EH (cell line): ENCODE measurements at places on chromosomes 1 and 21.

DNA sequence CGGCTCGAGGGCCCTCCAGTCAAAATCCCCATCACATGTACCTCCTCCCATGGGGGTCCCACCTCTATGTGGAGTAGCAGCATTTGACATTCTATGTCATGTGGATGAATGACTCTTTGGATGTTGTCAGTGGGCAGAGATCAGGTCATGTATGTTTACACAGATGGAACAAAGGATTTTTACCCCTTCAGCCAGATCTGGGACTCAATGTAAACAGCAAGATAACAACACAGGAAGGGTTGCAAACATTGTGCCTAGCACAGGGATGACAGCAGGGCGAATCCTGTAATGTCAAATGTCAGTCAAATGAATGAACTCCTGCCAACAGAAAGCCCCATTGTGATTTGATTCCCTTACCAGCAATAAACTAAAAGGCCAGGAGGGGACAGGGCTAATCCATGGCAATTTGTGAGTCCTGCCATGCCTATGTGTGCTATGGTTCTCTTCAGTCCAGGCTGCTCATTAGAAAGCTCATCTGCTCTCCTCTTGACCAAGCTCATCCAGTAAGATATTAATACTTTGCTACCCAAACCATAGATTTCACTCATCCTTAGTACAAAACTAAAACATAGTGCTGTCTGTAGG, 60.3 kb downstream of the PGBD5 start:
- no peak for DNase-seq

- no peak for DNase-seq
Observed at GRCh38 chr1:20345419-20345818, 54.7 kb downstream of the VWA5B1 start.

- no peak for DNase-seq
Observed at GRCh38 chr1:27755865-27756264, 17.2 kb upstream of the STX12 start.

DNA sequence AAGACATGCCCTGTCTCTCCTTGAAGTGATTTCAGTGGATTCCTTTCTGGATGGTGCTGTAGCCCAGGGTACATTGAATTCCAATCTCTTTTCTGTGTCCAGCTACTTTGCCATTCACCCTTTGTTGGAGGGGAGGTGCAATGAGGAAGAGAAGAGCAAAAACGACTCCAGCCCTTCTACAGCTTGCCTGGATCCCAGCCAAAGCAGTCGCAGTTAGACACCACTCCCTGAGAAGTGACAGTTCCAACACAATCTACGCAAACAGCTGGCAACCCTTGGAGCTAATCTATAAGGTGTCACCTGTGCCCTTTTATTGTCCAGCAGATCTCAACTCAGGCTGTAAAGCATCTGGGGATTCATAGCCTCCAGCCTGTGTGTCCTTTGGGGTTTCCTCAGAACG, 4.6 kb downstream of the CD244 start:
- no peak for DNase-seq

DNA sequence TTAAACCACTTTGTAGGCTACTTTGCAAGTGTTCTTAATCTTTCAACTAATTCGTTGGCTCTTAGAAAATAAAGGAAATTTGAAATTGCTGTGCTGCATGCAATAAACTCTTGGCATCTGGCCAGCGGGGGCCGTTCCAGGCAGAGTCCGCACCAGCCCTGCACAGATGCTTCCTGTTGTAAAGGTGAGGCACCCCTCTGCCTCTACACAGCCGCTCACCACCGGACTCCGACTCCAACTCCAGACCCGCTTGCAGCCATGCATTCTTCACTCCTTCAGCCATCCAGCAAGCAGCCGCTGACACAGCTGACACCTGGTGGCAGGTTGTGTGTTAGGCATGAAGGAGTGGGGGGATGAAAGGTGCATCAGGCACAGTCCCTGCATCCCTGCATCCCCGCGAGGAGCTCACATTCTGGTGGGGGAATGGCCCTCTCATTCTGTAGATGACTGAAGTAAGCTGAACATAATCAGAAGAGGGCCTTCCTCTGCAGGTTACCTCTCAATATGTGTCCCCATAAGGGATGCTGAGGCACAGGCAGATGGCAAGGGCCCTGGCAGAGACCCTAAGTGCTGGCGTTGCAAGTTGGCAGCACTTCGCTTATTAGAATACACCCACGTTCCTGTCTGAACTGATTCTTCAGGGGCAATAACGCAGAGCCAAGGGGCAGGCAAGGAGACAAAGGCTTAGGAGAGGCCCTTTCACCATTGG, 56.8 kb downstream of the GLIS1 start:
- no peak for DNase-seq

DNA sequence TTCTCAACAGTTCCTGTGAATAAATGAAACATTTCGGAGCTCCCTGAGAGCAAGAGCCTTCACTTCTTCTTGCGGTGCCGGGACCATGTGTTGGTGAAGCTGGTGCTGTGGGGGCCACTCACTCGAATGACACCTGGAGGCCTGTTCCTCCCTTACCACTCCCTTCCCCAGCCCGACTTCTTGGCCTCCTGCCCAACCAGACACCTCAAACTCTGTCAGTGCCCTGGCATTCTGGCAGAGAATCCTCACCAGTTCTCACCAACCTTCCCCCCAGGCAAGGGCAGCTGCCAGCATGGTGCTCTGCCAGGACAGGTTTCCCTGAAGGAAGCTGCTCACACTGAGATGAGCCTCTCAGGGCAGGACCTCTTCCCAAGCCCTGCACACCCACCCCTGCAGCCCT, 68.3 kb downstream of the MPZL1 start:
- DNase-seq, result no peak

- peak; percentile 74 for DNase-seq
Observed at GRCh38 chr1:184881941-184882913, 92.1 kb downstream of the NIBAN1 start.

- DNase-seq, result peak; percentile 63
Observed at GRCh38 chr1:212285685-212286555, 710 bp downstream of the PPP2R5A start.

DNA sequence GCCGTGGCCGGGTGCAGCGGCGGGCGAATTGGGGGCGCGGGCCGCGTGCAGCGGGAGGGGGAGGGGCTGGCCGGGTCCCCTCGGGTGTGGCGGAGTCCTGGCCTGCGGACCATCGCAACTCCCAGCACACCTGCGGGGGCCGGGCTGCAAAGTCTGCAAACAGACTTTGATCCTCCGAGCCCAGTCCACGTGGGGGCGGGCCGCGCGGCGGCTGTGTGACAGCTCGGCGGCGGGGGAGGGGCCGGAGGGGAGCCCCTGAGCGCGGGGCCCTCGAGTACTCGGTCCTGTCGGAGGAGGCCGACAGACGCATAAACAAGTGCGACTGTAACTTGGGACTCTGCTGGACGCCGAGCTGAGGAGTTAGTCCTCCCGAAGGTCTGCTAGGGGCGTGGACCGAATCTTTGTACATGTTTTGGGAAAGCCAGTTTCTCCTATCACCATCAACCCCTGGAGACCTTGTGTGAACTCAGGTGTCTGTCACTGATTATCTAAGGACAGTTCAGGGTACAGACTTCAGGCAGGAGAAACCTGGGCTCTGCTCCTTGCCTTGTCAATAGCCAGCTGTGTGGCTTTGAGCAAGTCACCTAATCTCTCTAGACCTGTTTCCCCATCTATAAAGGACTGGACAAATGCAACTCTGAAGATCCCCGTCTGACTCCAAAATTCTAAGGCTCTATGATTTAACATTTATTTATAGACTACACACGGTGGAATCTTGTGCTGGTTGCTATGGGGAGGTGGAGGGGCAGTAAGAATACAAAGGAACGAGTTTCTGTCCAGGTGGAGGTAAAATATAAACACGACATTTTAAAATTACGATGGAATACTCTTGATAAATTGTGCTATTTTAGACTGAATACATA, 710 bp upstream of the SLC30A1 start:
- DNase-seq, result peak; percentile 59

- no peak for DNase-seq
Observed at GRCh38 chr1:170630977-170631376, 33.0 kb upstream of the PRRX1 start.

GRCh38 chr1:212225871-212226302, 59.3 kb upstream of the PPP2R5A start:
- DNase-seq, result no peak
